Uterus (tissue), 4 donors: ENCODE measurements at places on chromosomes 4 and X. TPM values are rescaled to one million over a fixed set of nuclear protein-coding genes. Genes with fewer than 3 reads are reported as not detected.

The SYN1 gene
- 1.5 TPM for total RNA-seq

The CASK gene
- 51.1 TPM for total RNA-seq

The PFKFB1 gene
- not detected for total RNA-seq

The CD38 gene
- total RNA-seq = 0.29 TPM

The PKD2 gene
- total RNA-seq = 129 TPM

The RGN gene
- total RNA-seq = 0.59 TPM

DNA sequence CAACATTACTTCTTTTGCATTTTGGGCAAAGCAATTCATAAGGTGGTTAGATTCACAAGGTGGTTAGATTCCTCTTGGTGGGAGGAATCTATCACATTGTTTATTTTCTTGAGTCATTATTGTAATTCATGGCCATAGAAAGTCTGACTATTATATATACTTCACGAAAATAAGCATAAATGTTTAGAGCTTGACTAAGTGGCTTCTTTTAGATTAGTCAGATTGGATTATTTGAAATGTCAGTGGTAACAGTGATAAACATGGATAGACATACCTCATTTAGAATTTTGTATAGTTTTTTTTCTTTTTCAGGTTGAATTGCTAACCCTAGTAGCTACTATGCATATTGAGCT, 24.9 kb upstream of the DYNLT3 start:
- H3K36me3 ChIP-seq = no peaks in the 10 kb centered on the region
- H3K4me1 ChIP-seq = no peaks in the 10 kb centered on the region
- no peak for DNase-seq
- no peak overlapping the region for H3K4me3 ChIP-seq
- H3K27me3 ChIP-seq = no peaks in the 10 kb centered on the region

DNA sequence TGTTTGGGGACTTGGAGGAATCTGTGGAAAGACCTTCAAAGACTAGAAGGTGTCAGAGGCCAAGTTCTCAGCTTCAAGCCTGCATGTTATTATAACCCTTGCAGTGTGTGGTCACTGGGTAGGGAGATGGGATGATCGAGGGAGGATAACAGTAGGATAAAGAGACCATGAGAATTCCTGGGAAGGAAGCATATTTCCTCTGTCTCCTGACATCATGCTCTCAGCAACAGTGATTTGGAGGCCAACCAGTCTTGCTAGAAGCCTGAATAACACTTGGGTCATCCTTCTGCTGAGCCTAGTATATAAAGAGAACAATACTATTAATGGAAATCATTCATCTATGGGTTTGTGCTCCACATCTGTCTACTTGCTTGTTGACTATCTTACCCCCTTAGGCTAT, 40.9 kb upstream of the ANXA3 start:
- H3K4me1 ChIP-seq = no peaks in the 10 kb centered on the region
- H3K4me3 ChIP-seq = no peak overlapping the region
- no peaks in the 10 kb centered on the region for H3K27me3 ChIP-seq
- H3K36me3 ChIP-seq = no peaks in the 10 kb centered on the region
- DNase-seq = no peak

DNA sequence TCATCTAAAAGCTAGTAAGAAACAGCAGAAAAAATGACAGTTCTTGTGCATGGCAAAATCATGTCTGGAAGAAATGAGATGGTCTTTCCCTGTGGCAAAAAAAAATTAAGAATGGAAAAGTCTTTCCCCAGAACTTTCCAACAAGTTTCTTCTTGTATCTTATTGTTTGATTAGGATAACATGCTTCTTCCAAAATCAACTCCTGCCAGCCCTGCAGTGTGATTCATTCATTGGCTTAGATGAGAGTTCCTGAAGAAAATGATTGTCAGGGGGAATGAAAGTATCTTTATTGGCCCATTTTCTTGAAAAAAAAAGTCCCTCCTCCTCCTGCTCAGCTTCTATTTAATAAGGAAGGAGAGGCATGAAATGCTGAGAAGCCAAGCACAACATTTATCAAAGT, 407.7 kb downstream of the ARAP2 start:
- H3K27ac ChIP-seq = no peak overlapping the region
- H3K4me3 ChIP-seq = no peak overlapping the region

DNA sequence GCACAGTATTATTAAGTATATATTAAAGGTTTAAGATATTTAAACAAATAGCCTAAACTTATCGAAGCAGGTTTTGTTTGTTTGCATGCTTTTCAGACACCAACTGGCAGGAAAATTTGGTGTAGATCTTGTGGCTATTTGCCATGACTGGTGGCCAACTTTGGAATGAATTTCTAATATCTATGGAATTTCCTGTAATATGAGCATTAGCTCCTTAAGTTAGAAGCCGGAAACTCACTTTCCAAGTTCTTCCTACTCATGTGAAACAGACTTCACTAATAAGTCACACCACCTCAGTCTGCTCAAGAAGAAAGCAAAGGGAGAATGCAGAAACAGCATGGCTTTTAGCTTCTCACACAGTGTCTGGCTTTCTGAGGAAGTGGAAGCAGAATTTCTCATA, 563.9 kb downstream of the GRXCR1 start:
- no peaks in the 10 kb centered on the region for H3K36me3 ChIP-seq
- DNase-seq = no peak
- H3K4me1 ChIP-seq = no peaks in the 10 kb centered on the region
- H3K27me3 ChIP-seq = no peaks in the 10 kb centered on the region

DNA sequence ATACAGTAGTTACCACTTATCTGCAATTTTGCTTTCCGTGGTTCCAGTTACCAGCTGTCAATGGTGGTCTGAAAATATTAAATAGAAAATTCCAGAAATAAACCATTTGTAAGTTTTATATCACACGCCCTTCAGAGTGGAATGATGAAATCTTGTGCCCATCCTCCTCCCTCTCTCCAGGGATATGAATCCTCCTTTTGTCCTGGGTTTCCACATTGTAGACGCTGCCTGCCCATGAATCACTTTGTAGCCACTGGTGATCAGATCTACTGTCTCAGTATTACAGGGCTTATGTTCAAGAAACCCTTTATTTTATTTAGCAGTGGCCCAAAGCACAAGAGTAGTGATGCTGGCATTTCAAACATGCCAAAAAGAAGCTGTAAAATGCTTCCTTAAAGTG, 198.6 kb downstream of the KCNIP4 start:
- no peak overlapping the region for H3K4me3 ChIP-seq
- no peaks in the 10 kb centered on the region for H3K36me3 ChIP-seq
- DNase-seq = no peak
- no peak overlapping the region for H3K27ac ChIP-seq
- no peaks in the 10 kb centered on the region for H3K27me3 ChIP-seq
- no peaks in the 10 kb centered on the region for H3K4me1 ChIP-seq

DNA sequence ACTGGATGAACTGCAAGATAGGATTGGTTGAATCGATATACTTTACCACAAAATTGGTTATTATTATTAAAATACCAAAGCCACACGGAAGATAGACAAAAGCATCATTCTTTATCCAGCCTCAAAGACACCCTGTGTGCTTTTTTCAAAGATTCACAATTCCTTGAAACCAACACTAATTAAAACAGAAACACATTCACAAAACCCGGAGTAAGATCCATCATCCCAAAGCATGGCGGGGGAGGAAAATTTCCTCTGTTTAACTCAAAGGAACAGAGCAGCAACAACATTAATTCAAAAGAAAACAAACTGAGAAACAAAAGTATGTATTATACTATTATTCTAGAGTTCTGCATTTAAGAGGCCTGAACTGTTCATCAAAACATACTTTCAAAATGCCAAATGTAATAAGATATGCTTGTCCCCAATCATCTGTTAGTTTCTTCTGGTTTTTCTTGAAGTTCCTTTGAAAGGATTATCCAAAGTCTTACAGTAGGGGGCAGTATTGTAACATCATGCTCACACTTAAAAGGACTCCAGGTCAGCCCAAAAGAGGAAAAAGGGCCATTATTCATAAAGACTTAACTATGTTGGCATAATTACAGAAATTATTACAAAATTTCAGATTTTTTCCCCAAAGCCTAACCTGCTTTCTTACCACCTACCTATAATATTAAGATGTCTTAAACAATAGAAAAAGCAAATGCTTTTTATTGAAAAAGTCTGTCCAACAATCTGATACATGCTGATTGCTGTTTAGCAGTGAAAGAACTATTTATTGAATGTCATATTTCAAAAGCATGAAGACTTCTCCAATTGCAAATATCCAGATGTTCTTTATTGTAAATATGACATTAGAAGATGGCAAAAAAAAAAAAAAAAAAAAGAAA, 168.7 kb downstream of the SCFD2 start:
- no peaks in the 10 kb centered on the region for H3K36me3 ChIP-seq
- H3K4me1 ChIP-seq = no peaks in the 10 kb centered on the region
- no peaks in the 10 kb centered on the region for H3K27me3 ChIP-seq
- no peak overlapping the region for H3K27ac ChIP-seq

GRCh38 chr4:1821679-1822567, 28.8 kb downstream of the FGFR3 start:
- no peak overlapping the region for H3K4me3 ChIP-seq
- H3K27ac ChIP-seq = no peak overlapping the region
- no peak for DNase-seq

GRCh38 chrX:63754136-63754859, 30.7 kb downstream of the ARHGEF9 start:
- no peak for DNase-seq
- H3K4me3 ChIP-seq = peak overlapping the region; percentile 45
- H3K27me3 ChIP-seq = no peaks in the 10 kb centered on the region
- H3K36me3 ChIP-seq = no peaks in the 10 kb centered on the region
- no peaks in the 10 kb centered on the region for H3K4me1 ChIP-seq

DNA sequence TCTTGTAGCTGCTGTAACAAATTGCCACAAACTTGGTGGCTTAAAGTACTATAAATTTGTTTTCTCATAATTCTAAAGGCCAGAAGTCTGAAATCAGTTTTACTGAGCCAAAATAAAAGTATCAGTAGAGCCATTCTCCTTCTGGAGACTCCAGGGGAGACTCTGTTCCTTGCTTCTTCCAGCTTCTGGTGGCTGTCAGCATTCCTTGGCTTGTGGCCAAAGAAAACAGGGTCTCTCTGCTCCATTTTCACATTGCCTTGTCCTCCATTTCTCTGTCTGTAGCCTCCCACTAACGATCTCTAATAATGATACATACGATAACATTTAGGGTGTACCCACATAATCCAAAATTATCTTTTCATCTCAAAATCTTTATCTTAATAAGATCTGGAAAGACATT, 200.4 kb downstream of the MAB21L2 start:
- H3K4me3 ChIP-seq = no peak overlapping the region
- no peak for DNase-seq
- no peaks in the 10 kb centered on the region for H3K27me3 ChIP-seq
- no peaks in the 10 kb centered on the region for H3K4me1 ChIP-seq
- no peak overlapping the region for H3K27ac ChIP-seq

GRCh38 chr4:45079616-45080015, 353.3 kb upstream of the GNPDA2 start:
- H3K4me3 ChIP-seq = no peak overlapping the region
- no peak overlapping the region for H3K27ac ChIP-seq
- H3K4me1 ChIP-seq = no peaks in the 10 kb centered on the region
- no peak for DNase-seq
- no peaks in the 10 kb centered on the region for H3K36me3 ChIP-seq
- no peaks in the 10 kb centered on the region for H3K27me3 ChIP-seq

DNA sequence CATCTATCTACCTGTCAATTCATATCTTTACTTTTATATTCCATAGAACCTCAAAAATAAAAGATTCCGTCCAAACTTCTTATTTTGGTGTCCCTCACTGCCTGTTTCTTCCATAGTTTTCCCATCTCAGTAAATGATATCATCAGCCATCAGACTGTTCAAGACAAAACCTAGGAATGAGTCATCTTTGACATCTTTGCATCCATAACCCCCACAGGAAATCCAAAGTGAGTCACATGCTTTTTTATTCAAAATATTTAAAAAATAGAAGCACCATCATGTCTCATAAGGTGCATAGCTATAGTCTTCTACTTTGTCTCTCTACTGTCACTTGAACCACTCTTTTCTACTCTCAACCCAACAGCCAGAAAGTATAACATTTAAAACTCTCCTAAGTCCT, 29.9 kb upstream of the CXXC4 start:
- no peak overlapping the region for H3K27ac ChIP-seq
- H3K27me3 ChIP-seq = no peaks in the 10 kb centered on the region
- H3K4me1 ChIP-seq = no peaks in the 10 kb centered on the region
- DNase-seq = no peak
- H3K36me3 ChIP-seq = no peaks in the 10 kb centered on the region
- H3K4me3 ChIP-seq = no peak overlapping the region

- no peaks in the 10 kb centered on the region for H3K4me1 ChIP-seq
- no peaks in the 10 kb centered on the region for H3K27me3 ChIP-seq
- no peak overlapping the region for H3K27ac ChIP-seq
- DNase-seq = peak; percentile 28
- no peaks in the 10 kb centered on the region for H3K36me3 ChIP-seq
Observed at GRCh38 chr4:169810325-169811323, 52.9 kb upstream of the HPF1 start.

DNA sequence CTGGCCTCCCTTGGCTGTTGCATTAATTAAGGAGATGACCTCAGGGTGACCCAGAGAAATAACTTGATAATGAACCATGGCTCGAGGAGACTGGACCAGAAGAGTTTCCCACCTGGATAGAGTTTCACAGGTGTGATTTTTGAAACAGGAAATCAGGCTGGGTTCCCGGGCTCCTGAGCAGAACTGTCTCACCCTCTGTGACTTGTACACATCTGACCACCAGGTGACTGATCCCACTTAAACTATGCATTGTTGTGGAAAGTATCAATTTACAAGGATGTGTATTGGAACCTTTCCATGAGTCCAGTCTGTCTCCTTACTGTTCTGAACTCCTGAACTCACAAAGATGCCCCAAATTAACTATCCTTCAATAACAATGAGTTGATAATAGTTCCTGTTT, 220.3 kb downstream of the PTTG2 start:
- no peak overlapping the region for H3K4me3 ChIP-seq
- no peaks in the 10 kb centered on the region for H3K36me3 ChIP-seq
- DNase-seq = no peak
- H3K4me1 ChIP-seq = peaks cover 5% of the 10 kb centered on the region

GRCh38 chr4:2822461-2823300, 21.0 kb upstream of the ADD1 start:
- H3K27me3 ChIP-seq = no peaks in the 10 kb centered on the region
- DNase-seq = no peak
- H3K4me1 ChIP-seq = no peaks in the 10 kb centered on the region
- no peaks in the 10 kb centered on the region for H3K36me3 ChIP-seq
- no peak overlapping the region for H3K4me3 ChIP-seq

GRCh38 chrX:8090906-8091305, 80.2 kb downstream of the VCX2 start:
- no peaks in the 10 kb centered on the region for H3K4me1 ChIP-seq
- no peaks in the 10 kb centered on the region for H3K36me3 ChIP-seq
- H3K27ac ChIP-seq = no peak overlapping the region
- no peak for DNase-seq
- H3K27me3 ChIP-seq = no peaks in the 10 kb centered on the region
